Calu3 (cell line): ENCODE measurements at places on chromosomes 2 and 18. TPM values are rescaled to one million over a fixed set of nuclear protein-coding genes. Genes with fewer than 3 reads are reported as not detected.

DNA sequence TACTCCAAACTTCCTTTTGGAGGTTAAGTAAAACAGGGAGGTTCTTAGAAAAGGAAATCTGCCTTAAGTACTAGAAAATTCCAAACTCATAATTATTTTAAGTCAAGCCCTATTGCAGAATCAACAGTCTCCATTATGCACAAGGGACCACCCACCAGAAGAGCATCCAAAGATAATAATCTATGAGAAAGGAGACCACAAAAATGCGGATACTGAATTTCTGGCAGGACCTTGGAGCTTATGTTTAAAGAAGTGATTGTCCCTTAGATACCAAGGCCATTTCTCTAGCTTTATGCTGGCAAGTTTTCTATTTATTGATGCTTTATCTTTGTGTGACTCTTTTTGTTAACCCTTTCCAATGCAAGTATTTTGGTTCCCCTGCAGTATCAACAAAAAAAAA, 404.0 kb upstream of the MMADHC start:
- no peak for DNase-seq

RTP5 gene
- not detected in 2 replicates for total RNA-seq

PLCL1 gene
- 0.07 TPM in 1 of 2 replicates, not detected in the other for total RNA-seq

DNA sequence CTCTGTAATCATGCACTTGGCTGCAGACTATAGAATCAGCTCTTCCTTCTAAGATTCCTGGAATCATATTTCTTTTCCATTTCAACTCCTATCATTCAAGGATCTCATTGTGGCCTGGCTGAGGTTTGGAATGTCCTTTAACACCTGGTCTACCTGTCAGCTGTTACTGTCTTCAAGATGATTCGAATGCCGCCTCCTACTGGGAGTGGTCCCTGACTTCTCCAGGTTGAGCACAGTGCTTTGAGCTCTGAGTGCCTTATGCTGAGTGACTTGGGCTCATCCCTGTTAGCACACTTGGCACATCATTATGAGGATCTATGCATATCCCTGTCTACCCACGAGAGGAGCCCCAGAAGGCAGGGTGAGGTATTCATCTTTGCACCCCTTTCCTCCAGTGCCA, 87.6 kb downstream of the MARCHF4 start:
- no peak for DNase-seq

FNDC4 gene
- total RNA-seq = 5.3 and 7.2 TPM in 2 replicates

SLC38A11 gene
- 0.57 and 1.6 TPM in 2 replicates for total RNA-seq

ICOS gene
- total RNA-seq = not detected in 2 replicates

DNA sequence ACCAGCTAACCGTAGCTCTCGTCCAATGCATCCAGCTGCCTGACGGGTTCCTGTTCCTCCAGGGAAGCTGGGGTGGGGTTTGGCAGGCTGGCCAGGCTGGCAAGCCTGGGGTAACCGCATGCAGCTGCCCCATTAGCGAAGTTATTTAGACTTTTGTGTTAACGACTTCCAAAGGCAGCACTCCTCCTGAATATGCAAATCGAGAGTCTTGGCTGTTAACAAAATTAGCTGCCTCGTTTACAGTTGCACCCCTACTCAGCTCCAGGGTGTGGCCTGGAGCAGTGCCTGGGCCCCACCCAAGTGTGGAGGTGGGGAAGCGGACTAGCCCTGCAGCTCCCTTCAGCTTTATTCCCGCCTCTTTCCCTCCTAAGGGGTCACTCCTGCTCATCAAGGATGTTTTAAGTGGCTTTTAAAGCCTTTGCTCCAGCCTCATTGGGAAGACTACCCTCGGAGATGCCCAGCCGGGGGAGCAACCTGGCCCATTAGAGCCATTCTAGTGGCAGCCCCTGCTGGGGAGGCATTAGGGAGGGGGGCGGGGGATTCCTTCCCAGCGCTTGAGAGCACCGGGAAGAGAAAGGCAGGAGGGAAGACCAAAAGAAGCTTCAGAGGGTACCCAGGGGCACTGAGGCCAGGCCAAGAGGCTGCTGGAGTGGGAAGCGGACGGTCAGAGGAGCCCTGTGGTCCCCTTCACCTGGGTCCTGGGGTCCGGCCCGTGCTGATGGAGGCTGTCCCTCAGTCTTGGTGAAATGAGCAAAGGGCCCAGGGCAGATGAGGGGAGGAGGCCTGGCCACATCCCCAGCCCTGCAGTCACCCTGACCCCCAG, 204.1 kb downstream of the CELF4 start:
- DNase-seq = no peak

GCKR gene
- 17.8 and 26.8 TPM in 2 replicates for total RNA-seq

DNA sequence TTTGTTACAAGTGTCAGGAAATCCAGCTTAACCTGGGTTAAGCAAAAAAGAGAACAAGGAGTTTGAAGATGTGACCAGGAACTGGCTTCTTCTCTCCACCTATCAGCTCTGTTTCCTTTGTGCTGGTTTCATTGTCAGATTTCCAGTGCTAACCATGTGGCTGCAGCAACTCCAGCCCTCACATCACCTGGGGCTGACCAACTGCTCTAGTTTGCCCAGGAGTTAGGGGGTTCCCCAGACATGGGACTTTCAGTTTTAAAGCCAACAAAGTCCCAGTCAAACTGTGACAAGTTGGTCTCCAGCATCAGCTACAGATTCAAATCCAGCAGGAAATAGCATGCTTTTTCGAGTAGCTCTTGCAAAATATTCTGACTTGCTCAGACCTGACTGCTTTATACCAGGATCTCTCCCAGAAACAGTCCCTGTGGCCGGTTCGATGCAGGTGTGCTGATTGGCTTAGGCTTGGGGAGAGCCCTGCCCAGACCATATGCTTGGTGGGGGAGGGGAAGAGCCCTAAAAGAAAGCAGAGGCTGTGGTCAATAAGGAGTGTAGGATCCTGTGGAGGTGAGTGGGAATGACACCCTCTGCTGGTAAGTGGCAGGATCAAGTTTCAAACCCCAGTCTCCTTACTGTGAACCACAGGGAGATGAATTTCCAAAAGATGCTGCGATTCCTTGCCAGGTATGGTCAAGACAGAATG, 49.5 kb downstream of the KCNE4 start:
- DNase-seq = peak; percentile 63

DNA sequence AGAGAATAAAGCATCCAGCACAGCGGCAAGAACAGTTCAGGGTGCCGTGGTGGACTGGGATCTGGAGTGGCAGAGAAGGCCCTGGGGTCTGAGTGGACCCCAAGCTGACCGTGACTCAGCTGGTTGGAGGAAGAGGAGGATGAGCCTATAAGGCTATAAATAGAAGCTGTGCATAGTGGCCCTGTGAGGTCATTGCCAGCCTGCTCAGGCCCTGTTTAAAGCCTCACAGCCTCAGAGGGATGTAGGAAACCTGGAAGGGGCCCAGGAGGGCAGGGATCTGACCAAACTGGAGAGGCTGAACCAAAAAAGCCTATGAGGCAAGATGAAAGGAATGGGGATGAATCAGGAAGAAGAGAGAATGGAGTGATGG, 11.3 kb upstream of the DES start:
- DNase-seq = no peak

DNA sequence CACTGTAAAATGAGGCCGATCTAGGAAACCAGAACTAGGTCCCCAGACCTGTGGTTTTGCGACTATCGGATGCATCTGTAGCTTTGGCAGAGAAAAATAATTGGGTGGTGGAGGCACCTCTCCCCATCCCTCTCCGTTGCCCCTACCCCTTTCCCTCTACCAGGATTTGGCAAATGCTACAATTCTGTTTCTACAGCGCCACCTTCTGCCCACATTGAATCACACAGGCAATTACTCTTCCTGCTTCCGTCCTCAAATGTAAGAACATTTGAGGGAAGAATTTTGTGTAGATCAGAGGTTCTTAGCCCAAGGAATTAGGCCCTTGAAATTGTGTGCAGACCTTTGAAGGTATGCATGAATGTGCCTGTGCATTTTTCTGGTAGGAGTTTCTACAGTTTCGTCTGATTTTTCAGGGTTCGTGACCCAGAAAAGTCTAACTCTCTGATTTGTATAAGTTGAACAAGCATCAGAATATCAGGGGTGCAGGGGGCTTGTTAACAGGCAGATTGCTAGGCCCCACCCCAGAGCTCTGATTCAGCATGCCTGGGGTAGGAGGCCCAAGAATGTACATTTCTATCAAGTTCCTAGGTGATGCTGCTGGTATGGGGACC, 11.2 kb downstream of the ATP6V1B1 start:
- peak; percentile 56 for DNase-seq

CHRNG gene
- not detected in 2 replicates for total RNA-seq

DNA sequence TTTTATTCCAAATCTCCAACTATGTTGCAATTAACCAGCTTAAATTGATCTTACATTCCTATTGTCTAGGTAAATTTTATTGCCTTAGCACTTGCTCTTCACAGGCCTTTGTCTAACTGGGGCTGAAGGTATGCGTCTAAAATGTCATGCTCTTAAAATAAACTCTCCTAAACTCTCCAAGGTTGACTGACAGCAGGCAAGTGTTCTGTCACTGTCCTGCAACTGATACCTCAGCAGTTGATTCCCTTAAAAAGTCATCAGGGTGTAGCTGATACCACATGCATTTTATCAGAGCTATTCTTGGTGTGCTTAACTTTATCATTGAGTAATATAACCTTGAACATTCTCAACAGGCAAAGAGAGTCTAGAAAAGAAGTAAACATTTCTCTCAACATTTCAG, 680 bp downstream of the TTN start:
- DNase-seq = no peak

LAMA3 gene
- 207 and 233 TPM in 2 replicates for total RNA-seq

- DNase-seq = no peak
These were observed 693.5 kb downstream of the ARHGAP15 start for GRCh38 chr2:143822736-143823135.
